ENCODE measurements at places on chromosomes 6 and 20.

DNA sequence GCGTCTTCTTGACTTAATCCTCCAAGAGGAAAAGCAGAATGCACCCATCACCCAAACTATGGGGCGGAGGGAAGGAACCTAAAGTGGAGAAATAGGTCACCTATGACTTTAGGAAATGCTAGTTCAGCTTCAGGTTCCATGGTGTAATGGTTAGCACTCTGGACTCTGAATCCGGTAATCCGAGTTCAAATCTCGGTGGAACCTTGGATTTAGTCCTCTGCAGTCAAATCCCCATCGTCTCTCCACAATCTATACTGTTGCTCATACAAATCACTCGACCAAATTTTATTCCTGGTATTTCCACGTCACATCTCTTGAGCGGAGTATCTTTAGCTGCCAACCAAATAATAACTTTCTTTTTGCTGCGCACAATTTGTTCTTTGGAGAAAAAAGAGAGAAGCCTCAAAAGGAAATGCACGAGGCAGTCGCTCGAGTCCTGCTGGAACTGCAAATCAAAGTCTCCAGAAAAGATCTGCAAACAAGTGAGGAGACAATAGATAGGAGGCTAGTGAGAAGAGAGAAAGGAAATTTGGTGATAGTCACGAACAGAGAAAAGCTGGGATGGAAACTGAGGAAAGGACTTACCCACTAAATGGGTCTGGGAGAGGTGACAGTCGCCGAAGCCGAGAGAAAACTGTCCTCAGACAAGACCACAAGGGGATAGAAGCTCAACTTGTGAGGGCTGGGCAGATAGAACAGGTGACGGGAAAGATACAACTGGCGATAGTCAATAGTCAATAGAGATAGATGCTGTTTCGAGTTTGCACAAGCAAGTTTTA, 16.6 kb downstream of the POM121L2 start:
- DNase-seq = peak; percentile 53

- DNase-seq = no peak
Observed at GRCh38 chr6:83068616-83069015, 1.1 kb downstream of the DOP1A start.

DNA sequence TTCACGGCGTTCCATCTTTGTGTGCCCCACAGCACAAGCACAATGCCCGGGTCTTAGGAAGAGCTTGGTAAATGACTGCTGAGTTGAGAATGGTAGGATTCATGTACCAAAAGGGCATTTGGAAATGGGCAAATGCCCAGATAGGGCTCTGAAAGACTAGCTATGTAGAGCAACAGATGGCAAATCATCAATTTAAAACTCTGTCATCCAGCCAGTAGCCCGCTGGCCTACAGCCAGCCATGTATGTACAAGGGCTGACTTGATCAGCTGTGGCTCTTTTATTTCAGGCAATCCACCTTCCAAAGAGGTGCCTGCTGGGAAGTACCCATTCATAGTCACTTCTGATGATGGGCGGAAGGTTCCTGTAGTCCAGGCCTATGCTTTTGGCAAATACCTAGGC, 35.1 kb downstream of the NT5E start:
- DNase-seq = no peak

DNA sequence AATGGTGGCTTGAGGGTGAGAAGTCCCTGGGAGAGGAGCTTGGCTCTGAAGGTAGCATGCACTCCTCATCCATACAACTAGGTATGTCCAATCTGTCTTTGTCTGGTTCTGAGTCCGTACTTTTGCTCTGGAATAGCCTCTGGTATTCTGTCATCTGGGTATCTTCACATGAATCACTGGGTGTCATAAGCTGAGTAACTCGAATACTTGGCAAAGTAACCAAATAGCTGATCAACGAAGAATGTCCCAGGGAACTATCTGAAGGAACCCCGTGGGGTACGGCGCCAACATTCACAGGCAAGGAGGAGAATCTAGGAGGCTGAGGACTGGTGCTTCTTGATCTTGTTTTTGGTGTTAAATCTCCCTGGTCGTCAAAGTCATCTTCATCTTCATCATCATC, 184.8 kb downstream of the HIVEP2 start:
- DNase-seq = no peak

- DNase-seq = no peak
Observed at GRCh38 chr6:73157870-73158269, 67.4 kb downstream of the KHDC1L start.

- DNase-seq = no peak
Observed at GRCh38 chr6:170018422-170018935, 267.1 kb downstream of the ERMARD start.

GRCh38 chr6:41577356-41578216, 31.4 kb downstream of the FOXP4 start:
- DNase-seq = no peak

- no peak for DNase-seq
Observed at GRCh38 chr6:33316603-33317418, 733 bp downstream of the ZBTB22 start.

DNA sequence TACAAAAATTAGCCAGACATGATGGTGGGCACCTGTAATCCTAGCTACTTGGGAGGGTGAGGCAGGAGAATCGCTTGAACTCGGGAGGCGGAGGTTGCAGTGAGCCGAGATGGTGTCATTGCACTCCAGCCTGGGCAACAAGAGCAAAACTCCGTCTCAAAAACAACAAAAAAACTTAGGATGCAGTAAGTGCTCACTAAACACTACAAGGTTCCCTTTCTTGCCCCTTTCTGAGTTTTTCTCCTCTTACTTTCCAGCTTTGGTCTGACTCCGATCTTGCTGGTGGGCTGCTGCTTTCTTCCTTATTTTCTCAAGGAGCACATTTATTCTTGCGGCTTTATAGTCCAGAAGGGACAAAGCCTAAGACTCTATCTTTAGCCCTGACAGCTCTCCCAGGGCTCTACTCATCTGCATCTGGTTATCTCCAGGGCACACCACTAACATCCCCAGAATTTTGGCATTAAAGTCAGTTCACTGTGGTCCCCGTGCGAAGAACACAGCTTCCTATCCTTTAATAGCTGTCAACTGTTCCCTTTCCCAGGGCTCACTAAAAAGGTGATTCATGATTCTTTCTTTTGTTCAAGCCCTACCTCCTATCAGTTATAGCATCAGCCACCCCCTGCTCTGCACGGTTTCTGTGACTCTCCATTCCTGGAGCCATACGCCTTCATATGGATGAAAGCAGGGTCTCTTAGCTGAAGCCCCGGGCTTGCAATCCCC, 17.1 kb upstream of the RPN2 start:
- no peak for DNase-seq

GRCh38 chr20:63577317-63577894, 3.4 kb upstream of the HELZ2 start:
- no peak for DNase-seq

- DNase-seq = no peak
Observed at GRCh38 chr6:32947552-32948465, 5.1 kb downstream of the HLA-DMA start.

DNA sequence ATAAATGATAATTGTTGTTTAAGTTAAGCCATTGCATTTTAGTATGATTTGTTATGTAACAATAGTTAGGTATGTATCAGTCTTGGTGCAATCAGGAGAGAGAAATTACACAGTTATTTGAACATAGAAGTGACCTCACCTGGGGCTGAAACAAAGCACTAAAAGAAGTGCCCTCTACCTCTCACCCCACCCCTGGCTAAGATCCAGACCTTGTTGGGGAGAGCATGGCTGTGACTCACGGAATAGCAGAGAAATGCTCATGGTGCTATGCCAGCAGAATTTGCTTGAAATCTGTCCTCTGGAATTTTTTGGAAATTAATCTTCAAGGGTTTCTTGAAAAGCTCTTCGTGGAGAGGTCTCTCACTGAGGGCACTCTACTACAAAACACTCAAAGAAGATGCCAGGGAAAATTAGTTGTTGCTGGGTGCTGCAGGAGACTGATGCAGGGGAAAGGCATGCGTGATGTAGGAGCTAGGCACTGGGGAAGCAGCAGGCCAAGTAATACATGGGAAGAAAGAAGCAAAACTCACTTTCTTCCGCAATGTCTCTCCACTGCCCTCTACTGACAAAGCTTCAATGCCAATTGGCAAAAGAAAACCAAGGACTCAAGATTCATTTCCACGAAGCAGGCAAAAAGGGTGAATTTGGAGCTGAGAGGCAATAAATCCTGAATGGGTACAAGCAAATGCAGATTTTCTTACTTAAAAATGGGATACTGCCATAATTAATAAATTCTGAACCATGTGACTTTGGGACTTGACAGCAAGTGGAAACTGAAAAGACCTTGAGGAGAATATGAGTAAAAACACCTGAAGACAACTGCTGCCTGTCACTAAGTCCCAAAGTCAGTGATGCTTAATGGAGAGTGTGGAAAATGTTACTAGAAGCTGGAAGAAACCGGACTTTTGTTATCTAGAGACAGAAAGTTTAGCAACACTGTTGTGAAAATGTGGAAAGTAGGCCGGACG, 136.3 kb upstream of the ZNF184 start:
- no peak for DNase-seq

- DNase-seq = peak; percentile 28
Observed at GRCh38 chr20:34437330-34437986, 74.4 kb downstream of the ITCH start.

DNA sequence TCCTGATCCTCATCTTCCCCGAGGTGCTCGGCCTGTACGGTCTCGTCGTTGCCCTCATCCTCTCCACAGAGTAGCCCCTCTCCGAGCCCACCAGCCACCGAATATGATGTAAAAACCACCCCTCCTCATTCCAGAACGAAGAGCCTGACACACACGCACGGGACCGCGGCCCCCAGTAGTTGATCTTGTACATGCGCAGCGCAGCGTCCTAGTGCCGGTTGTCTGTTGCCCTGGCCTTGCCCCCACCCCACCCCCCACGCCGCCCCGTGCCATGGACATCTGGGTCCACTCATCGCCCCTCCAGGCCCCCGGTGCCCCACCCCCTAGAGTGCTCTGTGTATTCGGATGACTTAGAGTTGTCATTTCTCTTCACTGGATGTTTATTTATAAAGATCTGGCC, 5.2 kb upstream of the PRPH2 start:
- DNase-seq = no peak

DNA sequence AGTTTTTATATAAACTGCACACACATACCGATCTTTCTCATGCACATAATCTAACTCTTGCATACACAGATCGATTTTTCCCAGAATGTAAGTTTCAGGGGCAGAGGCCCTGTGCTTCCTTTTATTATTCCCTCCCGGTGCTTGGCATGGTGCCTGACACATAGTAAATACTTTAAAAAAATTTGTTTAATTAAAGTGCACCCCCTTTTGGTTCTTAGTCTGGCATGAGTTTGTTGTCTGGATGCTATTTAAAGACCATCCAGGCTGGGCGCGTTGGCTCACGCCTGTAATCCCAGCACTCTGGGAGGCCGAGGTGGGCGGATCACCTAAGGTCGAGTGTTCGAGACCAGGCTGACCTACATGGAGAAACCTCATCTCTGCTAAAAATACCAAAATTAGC, 5.4 kb upstream of the DEK start:
- no peak for DNase-seq

GRCh38 chr20:14673164-14673563, 335.8 kb upstream of the FLRT3 start:
- no peak for DNase-seq

GRCh38 chr6:2805031-2805430, 36.6 kb downstream of the SERPINB1 start:
- no peak for DNase-seq

DNA sequence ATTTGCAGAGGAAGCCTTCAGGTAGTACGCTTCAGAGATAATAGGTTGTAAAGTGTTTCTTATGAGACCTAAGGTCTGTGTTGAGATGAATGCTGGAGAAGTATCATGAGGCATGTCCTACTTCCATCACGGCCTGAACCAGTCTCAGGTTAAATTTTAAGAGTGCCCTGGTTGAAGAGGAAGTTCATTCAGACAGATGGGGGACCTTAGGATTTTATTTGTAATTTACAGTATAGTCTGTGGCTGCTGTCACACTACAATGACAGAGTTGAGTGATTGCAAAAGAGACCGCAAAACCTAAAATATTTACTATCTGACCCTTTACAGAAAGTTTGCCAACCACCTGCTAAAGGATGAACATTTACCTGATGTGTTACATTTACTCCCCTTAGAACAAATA, 70.9 kb downstream of the UST start:
- no peak for DNase-seq

DNA sequence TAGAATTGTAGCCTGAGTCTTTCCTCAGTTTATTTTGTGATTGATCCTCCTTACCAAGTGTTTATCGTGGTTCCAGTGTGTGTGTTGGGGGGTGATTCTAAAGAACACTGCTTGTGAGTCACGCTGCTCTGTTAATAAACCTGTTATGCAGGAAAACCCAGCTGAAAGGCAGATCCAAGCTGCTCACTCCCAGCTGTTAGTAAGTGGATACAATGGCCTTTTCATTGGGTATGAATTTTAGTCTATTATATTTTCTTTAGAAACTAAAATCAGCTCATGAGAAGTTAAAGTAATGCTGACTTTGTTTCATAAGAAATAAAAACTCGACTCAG, 12.2 kb upstream of the DSTN start:
- no peak for DNase-seq

DNA sequence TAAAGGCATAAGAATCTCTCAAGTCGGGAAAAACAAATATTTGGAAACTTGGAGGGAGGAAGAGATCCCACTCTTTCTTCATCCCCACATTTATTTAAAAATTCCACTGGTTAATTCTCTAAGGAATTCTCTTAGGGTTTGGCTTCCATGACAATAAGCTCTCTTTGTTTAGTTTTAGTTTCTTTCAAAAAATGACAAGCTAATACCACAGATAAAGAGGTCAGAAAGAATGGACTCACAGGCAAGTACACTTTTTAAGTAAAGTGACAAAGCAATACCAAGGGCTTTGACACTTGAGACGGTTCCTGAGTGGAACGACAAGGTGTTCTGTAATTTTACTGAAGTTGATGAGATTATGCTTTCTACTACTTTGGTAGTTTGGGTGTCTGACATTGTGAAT, 872.1 kb downstream of the PHF3 start:
- DNase-seq = no peak

DNA sequence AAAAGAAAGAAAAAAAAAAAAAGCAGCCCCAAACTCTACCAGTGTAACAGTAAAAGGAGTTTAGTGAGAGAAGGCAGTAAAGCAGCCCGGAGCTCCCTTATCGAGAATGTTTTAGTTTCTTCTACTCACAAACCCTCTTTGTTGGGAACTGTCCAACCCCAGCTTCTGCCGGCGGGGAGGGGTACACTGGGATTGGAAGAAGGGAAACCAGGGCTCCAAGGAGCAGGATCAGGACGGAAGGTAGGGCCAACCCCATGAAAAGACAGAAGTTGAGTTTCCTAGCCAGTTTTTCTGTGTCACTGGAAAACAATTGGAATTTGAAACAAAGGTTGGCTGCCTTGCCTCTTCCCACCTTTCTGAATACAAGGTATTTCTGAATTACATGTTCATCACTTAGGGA, 66.0 kb downstream of the KIZ start:
- no peak for DNase-seq

DNA sequence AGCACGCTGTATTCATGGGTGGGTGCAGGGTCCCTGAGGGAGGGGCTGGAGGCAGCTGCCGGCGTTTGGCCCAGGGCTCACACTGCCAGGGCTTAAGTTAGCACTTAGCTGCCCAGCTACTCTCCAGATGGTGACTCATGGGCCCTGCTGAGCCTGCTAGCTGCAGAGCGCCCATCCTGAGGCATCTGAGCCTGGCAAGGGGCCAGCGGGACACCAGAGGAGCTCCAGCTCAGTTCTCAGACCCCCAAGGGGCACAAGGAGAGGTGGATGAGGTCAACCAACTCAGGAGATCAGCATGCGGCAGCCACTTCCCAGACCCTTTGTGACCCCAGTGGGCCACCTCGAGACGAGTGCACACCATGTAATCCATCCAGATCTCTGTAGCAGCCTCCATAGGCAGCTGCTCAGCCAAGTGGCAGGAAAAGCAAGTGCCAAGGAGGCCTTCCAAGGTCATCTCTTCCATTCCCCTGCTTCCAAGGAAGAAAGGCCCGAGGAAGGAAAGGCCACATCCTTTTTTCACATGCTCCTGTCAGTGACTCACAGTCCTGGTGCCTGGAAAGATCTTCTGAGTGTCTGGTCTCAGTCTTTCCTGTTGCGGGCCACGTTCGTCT, 35.3 kb downstream of the FOXP4 start:
- DNase-seq = no peak
